ENCODE measurements at places on chromosomes 2 and 18.

DNA sequence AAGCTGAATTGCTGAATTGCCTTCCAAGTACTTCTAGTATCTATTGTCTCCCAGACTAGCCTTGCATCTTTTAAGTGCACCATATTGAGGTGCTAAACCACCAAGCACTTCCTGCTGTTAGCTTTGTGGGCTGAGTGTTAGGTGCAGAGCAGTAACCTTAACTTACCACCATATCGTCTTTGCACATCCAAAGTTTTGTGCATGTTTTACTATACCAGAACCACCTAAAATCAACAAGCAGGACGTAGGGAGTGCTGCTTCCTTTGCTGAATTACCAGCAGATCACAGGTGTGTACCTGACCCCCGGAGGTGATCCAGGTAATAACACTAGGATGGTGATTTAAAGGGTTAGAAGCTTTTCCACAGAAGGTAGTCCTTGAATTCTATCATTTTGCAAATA, 359.9 kb upstream of the HNRNPA3 start:
- no peak for DNase-seq

DNA sequence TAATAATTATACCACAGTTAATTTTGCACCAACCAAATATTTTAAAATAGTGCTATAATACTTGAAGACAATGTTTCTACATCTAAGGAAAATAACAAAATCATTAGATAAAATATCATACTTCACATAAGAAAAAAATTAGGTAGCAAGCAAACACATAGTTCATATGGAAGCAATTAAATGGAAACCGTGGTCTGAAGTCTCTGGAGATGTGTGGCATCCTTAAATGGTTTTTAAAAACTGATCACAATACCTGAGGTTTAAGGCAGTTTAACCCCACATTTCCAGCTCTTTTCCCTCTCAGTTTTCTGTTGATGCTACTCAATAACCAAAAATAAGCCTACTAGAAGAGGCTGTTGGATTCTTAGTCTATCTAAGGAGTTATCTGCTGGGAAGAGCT, 71.3 kb downstream of the ASXL2 start:
- no peak for DNase-seq

GRCh38 chr2:11856095-11856494, 109.7 kb downstream of the LPIN1 start:
- DNase-seq, result no peak

DNA sequence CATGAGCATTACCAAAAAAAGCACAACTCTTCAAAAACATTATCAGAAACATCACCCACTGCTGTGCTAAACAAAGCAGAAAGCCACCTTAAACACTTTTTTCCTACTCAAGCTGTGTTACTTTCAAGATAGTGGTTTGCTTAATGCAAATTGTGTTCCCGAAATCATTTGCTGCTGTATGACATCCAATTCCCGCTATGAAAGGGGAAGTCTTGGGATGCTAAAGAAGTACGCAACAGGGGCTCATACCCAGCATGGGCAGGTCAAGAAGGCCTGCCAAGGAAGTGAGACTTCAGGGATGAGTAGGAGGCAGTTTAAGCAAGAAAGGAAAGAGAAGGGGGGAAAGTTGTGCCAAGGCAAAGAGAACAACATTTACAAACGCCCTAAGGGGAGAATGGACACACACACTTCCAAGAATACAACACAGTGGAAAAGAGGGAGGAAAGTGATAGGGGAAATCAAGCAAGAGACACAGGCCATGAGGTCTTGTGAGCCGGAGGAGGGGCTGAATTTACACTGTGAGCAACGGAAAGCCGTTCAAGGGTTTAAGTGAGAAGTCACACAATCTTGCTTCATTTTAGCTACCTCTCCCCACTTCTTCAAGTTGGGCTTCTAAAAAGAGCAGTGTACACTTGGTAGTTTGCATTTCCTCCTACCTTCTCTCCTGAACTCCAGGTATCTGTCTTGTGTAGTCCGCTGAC, 4.0 kb downstream of the PTPN2 start:
- DNase-seq, result peak; percentile 46

- DNase-seq, result no peak
These were observed 23.0 kb upstream of the RTN4 start for GRCh38 chr2:55073000-55073983.

GRCh38 chr2:121058852-121059558, 226.0 kb downstream of the TFCP2L1 start:
- no peak for DNase-seq

GRCh38 chr2:54626131-54626530, 97.3 kb upstream of the EML6 start:
- no peak for DNase-seq

- no peak for DNase-seq
These were observed 7.7 kb downstream of the MAPRE3 start for GRCh38 chr2:26978061-26978596.

- no peak for DNase-seq
These were observed 36.0 kb upstream of the NPAS2 start for GRCh38 chr2:100783987-100784386.

- DNase-seq, result peak; percentile 96
These were observed 26.6 kb upstream of the MAP3K20 start for GRCh38 chr2:173048897-173049661.
